Neuronal stem cell (in vitro differentiated cells): ENCODE measurements at places on chromosomes 12 and 14.

GRCh38 chr12:91958816-91959215 is 186.8 kb downstream of the BTG1 start:
- H3K27me3 ChIP-seq = no peaks in the 10 kb centered on the region
- no peaks in the 10 kb centered on the region for H3K4me1 ChIP-seq
- DNase-seq = no peak

- no peak within 1 kb of the TSS for H3K4me3 ChIP-seq
- no peak within 1 kb of the TSS for H3K27ac ChIP-seq
- DNase-seq = no peak
- H3K4me1 ChIP-seq = no peaks in the 10 kb centered on the region
These were observed at the start of gene ANP32D for GRCh38 chr12:48472259-48472658. TSS of gene ANP32D (plus strand) at chr12:48472559. CDS start at chr12:48472665, 106 bp downstream.

GRCh38 chr12:41509271-41510055 is 321.3 kb downstream of the PDZRN4 start:
- no peak overlapping the region for H3K4me3 ChIP-seq
- H3K27me3 ChIP-seq = no peaks in the 10 kb centered on the region
- no peaks in the 10 kb centered on the region for H3K4me1 ChIP-seq
- no peak overlapping the region for H3K27ac ChIP-seq

- H3K27me3 ChIP-seq = peaks cover 18% of the 10 kb centered on the region
- no peak overlapping the region for H3K4me3 ChIP-seq
- DNase-seq = no peak
- H3K4me1 ChIP-seq = peaks cover under 1% of the 10 kb centered on the region
- no peak overlapping the region for H3K27ac ChIP-seq
- H3K36me3 ChIP-seq = no peaks in the 10 kb centered on the region
These were observed 274.1 kb upstream of the DAAM1 start for GRCh38 chr14:58914279-58914855.

GRCh38 chr12:12086973-12087692 is 16.4 kb downstream of the BCL2L14 start:
- H3K4me3 ChIP-seq = no peak overlapping the region
- H3K4me1 ChIP-seq = peaks cover 11% of the 10 kb centered on the region
- H3K36me3 ChIP-seq = no peaks in the 10 kb centered on the region
- no peaks in the 10 kb centered on the region for H3K27me3 ChIP-seq
- no peak for DNase-seq

DNA sequence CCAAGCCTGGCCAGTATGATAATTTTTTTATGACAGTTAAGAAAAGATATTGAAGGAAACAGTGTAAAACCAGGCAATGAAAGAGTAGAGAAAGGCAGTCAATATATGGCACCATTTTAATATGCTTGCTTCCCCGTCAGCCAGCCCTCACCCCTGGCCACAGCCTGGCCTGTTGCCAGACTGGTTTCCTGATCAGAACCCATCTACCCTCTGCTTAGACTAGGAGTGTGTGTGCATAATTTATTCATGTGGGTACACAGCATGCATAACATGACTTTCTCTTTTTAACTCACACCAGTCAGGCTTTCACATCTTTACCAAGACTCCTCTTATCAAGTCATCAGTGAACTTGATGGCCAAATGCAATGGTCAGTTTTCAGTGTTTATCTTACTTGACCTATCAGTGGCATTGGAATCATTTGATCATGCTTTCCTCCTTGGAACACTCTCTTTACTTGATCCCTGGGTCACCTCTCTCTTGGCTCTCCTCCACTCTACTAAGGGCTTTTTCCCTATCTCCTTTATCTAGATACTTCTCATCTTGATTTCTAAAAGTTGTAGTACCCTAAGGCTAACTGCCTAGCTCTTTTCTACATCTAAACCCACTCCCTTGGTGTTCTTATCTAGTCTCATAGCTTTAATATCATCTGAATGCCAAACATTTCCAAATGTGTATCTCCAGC is 10.0 kb upstream of the GPR19 start:
- H3K36me3 ChIP-seq = no peaks in the 10 kb centered on the region
- DNase-seq = no peak
- H3K27me3 ChIP-seq = no peaks in the 10 kb centered on the region
- H3K27ac ChIP-seq = no peak overlapping the region
- no peak overlapping the region for H3K4me3 ChIP-seq

DNA sequence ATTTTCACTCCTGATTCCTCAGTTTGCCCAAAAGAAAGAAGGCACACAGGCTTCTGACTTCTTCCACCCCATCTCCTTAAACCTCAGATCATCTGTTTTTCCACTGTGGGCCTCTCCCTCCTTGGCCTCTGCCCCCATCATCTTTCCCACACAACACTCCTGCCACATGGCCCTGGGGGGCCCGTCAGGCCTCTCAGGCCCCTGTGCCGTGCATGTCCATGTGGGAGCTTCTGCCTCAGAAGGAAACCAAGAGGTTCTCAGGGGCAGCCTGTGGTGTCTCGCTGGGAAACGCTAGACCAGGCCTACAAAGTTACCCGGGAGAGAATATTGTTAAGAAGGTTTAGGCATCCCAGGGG is 8.0 kb downstream of the KLHL33 start:
- H3K27me3 ChIP-seq = no peaks in the 10 kb centered on the region
- H3K4me3 ChIP-seq = no peak overlapping the region
- no peak overlapping the region for H3K27ac ChIP-seq
- no peaks in the 10 kb centered on the region for H3K36me3 ChIP-seq
- no peak for DNase-seq

DNA sequence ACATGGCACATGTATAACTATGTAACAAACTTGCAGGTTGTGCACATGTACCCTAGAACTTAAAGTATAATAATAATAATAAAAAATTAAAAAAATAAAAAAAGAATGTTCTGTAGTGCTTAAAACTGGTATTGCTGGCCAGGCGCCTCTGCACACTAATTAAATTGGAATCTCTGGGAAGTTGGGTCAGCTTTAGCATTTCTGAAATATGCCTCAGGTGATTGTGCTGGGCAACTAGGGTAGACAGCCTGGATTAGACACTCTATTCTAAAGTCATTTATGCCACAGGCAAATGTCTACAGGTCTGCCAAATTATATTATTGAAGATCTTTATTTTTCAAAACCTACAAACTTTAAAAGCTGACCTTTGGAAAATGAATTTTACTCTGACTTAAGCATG is 55.3 kb downstream of the PPM1H start:
- H3K27ac ChIP-seq = no peak overlapping the region
- no peak overlapping the region for H3K4me3 ChIP-seq
- no peaks in the 10 kb centered on the region for H3K27me3 ChIP-seq
- peaks cover 4% of the 10 kb centered on the region for H3K4me1 ChIP-seq
- H3K36me3 ChIP-seq = no peaks in the 10 kb centered on the region

DNA sequence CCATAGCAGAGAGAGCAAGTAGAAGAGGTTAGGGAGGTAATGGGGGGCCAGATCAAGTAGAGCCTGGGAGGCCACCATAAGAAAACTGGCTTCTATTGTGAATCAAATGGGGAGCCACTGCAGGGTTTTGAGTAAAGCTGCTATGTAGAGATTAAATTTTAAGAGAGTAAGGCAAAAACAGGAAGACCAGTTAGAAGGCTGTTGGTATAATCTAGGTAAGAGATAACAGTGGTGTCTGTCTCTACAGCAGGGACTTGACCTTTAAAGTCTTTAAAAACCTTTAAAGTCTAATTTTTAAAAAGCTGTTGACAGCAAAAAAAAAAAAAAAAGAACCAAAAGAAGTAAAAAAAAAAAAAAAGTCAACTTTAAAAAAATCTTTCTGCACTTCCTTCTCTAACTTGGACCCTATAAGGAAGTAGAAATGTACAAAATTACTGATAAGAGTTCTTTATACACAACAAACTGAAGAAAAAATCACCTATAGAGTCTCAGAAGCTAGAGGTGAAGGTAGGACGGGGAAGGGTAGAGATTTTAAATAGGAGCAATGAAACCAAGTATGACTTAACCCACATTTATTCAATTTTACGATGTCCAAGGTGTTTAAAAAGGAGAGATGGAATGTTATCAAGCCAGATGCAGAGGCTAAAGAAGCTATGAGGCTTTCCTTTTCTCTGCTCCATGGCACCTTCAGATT is 26.1 kb downstream of the SGPP1 start:
- H3K4me3 ChIP-seq = no peak overlapping the region
- DNase-seq = no peak
- H3K27ac ChIP-seq = no peak overlapping the region
- no peaks in the 10 kb centered on the region for H3K36me3 ChIP-seq

GRCh38 chr12:104591257-104591885 is 134.6 kb downstream of the CHST11 start:
- no peak overlapping the region for H3K4me3 ChIP-seq
- no peaks in the 10 kb centered on the region for H3K4me1 ChIP-seq
- no peaks in the 10 kb centered on the region for H3K27me3 ChIP-seq
- H3K27ac ChIP-seq = no peak overlapping the region
- no peaks in the 10 kb centered on the region for H3K36me3 ChIP-seq
- DNase-seq = no peak

DNA sequence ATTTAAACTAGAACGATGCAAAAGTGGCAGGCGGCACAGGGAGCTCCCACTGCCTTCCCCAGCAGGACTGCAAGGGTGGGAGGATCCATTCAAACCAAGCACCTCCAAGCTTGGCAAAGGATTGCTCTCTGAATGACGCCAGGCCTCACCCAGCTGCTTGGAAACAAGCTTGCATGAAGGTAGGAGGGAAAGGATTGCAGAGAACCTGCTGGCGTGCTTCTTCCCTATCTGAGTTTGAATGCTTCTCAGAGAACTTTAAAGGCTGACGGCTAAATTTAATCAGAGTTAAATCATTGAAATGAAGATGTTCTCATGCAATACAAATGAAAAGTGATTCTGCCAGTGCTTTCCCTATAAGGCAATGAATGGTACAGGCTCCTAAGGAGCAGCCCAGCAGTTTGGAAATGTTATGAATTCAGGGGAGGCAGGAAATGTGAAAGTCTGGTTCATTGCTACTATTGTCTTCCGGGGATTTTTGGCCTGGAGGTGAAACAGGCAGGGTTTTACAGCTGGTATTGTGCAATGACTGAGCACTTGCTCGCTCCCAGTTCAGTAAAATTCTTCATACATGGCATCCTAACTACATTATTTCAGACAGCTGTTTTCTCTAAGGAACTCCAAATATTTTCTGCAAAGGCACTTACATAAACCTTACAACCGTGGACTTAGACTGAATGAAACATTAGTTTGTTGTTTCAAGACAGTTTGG is 31.9 kb upstream of the DUSP6 start:
- no peak overlapping the region for H3K4me3 ChIP-seq
- H3K36me3 ChIP-seq = no peaks in the 10 kb centered on the region
- H3K27ac ChIP-seq = no peak overlapping the region
- no peak for DNase-seq
- peaks cover 17% of the 10 kb centered on the region for H3K4me1 ChIP-seq

- DNase-seq = no peak
- H3K4me1 ChIP-seq = peaks cover 14% of the 10 kb centered on the region
- no peak overlapping the region for H3K27ac ChIP-seq
- H3K27me3 ChIP-seq = no peaks in the 10 kb centered on the region
- no peaks in the 10 kb centered on the region for H3K36me3 ChIP-seq
- H3K4me3 ChIP-seq = no peak overlapping the region
These were observed 52.4 kb downstream of the PHLDA1 start for GRCh38 chr12:75979181-75979580.

GRCh38 chr14:100428727-100429126 is 105.6 kb downstream of the SLC25A47 start:
- H3K36me3 ChIP-seq = no peaks in the 10 kb centered on the region
- no peak for DNase-seq
- H3K27me3 ChIP-seq = no peaks in the 10 kb centered on the region
- H3K4me3 ChIP-seq = no peak overlapping the region
- no peak overlapping the region for H3K27ac ChIP-seq
- peaks cover 9% of the 10 kb centered on the region for H3K4me1 ChIP-seq
